ENCODE measurements at places on chromosomes 2 and 18.

GRCh38 chr18:37598396-37598795 lies 32.8 kb upstream of the CELF4 start:
- no peak for DNase-seq

GRCh38 chr2:227004482-227004881 lies 159.5 kb downstream of the COL4A4 start:
- no peak for DNase-seq

- DNase-seq = no peak
Observed at GRCh38 chr2:120534457-120534856, 188.5 kb downstream of the INHBB start.

DNA sequence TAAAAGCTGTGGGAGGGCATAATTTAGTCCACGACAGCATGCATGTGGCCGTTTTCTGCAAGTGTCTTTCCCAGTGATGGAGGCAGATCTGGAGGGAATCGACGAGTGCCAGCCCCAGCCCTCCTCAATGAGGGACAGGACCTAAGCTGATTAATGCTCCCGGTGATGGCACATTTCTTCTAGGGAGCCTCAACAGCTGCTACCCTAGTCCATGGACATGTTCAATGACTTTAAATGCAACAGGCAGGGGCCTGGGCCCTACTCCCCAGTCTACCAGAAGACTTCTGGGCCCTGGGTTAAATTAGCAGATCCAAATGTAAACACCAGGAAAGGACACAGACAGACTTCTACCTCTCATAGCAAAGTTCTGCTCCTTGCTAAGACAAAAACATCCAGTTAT lies 155.1 kb downstream of the ACTR3 start:
- no peak for DNase-seq

DNA sequence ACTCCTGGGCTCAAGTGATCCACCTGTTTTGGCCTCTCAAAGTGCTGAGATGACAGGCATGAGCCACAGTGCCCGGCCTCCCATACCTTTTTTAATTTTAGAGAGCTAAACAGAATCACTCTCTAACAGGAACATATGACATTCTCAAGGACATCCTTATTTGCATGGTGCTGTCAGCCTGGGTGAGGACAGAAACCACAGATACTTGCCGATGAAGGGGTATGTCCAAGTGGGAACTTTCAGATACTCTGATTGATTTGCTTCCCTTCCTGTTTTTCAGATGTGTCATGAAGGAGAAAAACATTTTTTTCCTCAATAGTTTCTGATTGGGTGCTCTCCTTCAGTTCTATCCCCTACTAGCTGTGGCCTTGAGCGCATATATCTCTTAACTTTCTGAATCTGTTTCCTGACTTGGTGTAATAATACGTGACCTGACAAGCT lies 49.6 kb downstream of the MYO3B start:
- DNase-seq = no peak

DNA sequence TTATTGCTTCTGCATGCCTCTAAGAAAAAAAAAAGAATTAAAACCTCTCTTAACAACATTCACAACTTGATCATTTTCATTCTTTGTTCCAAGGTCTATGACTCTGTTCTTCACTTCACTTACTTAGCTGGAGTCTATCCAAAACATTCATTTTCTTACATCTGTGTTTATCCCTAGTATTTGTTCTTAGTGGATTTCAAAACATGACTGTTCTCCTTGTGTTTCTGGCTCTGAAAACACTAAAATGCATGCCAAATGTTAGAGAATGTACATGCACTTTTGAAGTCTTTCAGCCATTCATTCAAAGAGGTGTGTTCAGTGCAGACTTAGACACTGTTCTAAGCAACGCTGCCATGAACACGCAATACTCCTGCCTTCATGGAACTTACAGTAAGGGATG lies 138.8 kb downstream of the CNTNAP5 start:
- DNase-seq = no peak

- no peak for DNase-seq
Observed at GRCh38 chr18:8426401-8426800, 182.8 kb upstream of the RAB12 start.

DNA sequence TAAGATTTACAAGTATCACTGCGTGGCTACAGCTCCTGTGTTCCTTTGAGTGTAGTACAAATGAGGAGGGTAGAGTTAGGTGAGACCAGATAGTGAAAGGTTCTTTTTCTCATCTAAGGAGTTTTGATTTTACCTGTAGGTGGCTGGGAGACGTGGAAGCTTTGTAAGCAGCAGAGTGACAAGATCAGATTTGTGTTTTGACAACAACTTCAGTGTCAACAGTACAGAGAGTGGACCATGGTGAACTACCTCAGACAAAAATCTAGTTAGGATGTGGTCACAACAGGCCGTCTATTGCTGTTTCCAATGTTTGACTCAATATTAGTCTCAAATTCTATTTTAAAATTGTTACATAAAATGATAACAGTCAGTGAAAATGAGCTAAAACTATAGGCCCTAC lies 20.3 kb upstream of the UGP2 start:
- DNase-seq = no peak

DNA sequence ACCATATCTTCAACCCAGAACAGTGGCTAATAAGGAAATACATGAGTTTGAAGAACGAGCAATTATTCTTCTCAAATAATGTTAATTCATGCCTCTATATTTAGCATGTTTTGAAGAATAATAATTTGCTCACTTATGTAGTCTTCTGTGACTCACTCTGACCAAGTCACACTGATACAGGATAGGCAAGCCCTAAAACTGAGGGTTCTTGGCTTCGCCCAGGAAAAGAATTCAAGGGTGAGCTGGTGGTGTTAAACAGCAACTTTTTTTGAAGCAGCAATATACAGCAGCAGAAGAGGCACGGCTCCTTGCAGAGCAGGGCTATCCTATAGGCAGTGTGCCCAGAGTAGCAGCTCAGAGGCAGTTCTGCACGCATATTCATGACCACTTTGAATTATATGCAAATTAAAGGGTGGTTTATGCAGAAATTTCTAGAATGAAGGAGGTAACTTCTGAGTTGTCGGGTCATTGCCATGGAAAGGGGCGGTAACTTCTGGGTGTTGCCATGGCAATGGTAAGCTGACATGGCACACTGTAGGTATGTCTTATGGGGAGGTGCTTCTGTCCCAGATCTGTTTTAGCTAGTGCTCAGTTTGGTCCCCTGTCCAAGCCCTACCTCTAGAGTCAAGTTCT lies 200.6 kb downstream of the RND3 start:
- DNase-seq = no peak

DNA sequence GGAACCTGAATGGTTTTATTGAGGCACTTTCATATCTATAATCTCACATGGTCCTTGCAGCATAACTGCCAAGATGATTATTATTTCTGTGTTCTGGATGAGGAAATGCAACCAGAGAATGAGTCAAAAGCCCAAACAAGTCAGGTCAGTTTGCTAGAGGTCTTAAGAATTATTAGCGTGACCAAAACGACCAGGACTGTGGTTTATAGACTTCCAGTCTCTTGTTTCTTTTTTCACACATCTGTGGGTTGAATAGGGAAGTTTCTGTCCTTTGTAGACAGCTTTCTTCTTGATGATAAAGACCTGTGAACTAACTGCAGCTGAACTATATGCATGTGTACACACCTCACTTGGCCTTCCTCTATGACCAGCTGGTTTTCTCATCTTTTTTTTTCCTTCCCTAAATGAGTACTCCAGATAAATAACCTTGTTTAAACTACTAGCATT lies 13.9 kb downstream of the ADAM23 start:
- no peak for DNase-seq

GRCh38 chr2:122193622-122194021 lies 438.2 kb downstream of the TSN start:
- DNase-seq = no peak

DNA sequence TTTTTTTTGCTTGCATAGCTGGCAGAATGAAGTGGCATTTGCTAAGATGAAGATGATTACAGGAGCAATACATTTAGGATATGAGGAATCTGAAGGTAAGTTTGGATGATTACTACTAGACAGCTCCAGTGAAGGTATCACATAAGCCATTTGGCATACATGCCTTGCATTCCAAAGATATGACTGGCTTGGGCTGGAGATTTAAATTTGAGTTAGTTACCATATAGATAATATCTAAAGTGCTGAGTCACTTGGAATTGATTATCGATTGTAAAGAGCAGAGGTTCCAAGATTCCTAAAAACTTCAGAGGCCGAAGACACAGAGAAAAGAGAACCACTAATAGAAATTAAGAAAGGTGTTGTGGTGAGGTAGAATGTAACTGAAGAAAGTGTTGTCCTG lies 1026.4 kb downstream of the DSC3 start:
- DNase-seq = no peak

GRCh38 chr18:5542515-5543035 lies 1.2 kb downstream of the EPB41L3 start:
- DNase-seq = no peak

DNA sequence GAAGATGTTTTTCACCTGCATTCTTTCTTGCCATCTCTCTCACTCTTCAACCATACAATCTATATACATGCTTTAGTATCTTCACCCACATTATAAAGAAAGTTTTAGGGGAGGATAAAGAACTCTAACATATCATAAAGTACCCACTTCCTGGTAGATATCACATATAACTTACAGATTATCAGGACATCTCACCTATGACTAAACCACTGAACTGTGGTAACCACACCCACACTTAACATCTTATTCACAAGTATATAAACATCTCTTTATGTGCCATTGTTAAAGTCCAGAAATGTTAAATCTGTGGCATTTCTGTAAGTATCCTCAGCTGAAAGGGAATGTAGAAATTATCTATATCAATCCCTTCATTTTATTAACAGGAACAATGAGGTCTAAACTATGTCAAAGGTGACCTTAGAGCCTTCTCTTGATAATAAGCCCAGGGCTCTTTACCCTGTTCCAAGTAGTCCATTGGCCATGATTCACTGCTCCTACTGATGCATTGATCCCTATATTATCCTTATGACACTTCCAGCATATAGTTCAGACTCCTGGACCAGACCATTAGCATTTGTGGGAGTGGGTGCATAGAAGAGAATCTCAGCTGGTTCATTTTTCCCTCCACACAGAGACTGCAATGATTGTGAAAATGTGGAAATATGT lies 182.4 kb downstream of the SUCLG1 start:
- no peak for DNase-seq

DNA sequence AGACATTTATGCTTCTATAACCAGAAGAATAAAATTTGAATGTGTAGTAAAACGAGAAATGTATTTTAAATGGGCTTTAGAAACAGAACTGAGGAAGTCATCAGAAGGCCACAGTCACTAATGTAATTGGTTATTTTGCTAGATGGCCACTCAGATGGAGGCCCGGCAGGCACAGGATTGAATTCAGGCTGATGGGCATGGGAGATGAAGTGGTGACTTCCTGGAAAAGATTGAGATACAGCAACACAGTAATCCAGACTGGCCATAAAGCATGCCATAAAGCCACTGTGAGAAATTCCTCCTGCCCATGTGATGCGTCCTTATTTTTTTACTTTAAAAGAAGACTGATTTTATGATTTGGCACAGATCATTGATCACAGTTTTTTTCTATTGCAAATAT lies 297.7 kb downstream of the ICOS start:
- no peak for DNase-seq

DNA sequence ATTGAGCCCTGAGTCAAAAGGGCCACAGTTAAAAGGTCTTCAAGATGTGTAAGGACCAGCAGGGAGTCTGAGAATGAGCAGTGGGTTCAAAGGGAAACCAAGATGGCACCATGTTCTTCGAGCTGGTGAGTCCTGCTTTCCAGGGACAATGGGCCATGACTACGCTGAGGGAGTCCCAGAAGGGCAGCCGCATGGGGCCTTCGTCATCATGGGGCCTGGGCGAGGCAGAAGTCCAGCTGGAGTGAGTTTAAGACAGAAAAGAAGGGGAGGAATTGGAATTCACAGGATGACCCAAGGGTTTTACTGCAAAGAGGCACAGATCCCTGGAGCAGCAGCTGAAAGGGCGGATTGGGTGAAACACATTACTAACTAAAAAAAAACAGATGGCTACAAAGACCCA lies 340.8 kb upstream of the MYT1L start:
- no peak for DNase-seq

GRCh38 chr2:165406173-165406572 lies 63.3 kb upstream of the CSRNP3 start:
- no peak for DNase-seq

DNA sequence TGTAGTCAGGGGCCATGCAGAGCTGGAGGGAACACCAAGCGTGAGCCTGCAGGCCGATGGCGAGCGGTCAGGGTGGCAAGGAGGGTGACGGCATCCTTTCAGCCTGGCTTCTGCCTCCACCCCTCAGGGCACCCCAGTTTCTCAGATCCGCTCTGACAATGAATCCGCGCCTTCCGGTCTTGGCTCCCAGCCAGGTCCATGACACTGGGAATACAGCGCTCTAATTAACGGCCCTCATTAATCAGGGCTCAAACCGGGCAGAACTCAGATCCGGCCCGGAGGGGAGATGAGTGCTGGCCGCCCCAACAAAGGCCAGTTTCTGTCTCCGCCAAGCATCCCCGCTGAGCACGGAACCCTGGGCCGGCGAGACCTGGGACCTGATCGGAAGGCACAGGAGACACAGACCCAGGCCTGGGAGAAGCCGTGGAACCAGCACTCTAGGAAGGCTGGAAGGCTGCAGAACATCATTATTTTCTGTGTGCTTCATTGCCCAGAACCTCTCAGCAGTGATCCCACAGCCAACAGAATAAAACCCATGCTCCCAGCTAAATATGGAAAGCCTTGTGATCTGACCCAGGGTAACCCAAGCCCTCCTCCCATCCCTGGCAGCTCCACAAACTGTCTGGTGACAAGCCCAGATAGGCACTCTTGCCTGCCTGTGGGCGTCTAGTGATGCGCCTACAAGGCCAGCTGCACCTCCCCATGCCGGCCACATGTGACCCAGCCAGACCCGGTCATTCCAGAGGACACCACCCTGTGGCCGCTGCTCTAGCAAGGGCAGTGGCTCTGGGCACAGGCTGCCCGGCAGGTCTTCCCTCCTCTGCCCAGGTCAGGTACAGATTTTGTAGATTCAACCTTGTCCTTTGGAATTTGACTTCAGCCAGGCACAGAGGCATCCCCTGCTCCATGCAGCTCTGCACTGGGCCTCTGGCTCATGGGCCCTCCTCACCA lies 438.7 kb upstream of the MYT1L start:
- no peak for DNase-seq

GRCh38 chr2:177758591-177759371 lies 313.8 kb downstream of the PDE11A start:
- DNase-seq = no peak

GRCh38 chr2:234623521-234623991 lies 126.7 kb upstream of the ARL4C start:
- DNase-seq = no peak

All from CD4-positive, alpha-beta T cell treated with Interleukin-6 at 100 ng/mL for 8 hours (primary cell).